ENCODE measurements at places on chromosomes 1 and 21. TPM values are rescaled to one million over a fixed set of nuclear protein-coding genes. Genes with fewer than 3 reads are reported as not detected.
A peak's percentile ranks its signal among the peaks of the same experiment; 100 is the strongest.

GRCh38 chr1:51583532-51583931 lies 33.4 kb upstream of the OSBPL9 start:
- no peaks in the 10 kb centered on the region for H3K36me3 ChIP-seq
- no peak overlapping the region for H3K27ac ChIP-seq
- DNase-seq = no peak
- H3K4me1 ChIP-seq = peaks cover 6% of the 10 kb centered on the region

GRCh38 chr1:205481218-205481617 lies 23.3 kb upstream of the CDK18 start:
- H3K4me3 ChIP-seq = no peak overlapping the region
- peaks cover 3% of the 10 kb centered on the region for H3K36me3 ChIP-seq
- no peak for DNase-seq
- H3K27me3 ChIP-seq = peaks cover 11% of the 10 kb centered on the region
- H3K4me1 ChIP-seq = peaks cover 10% of the 10 kb centered on the region

GRCh38 chr1:37657620-37658412 lies 23.1 kb upstream of the RSPO1 start:
- DNase-seq = no peak
- H3K4me3 ChIP-seq = no peak overlapping the region

GRCh38 chr1:158951956-158952355 lies 20.6 kb downstream of the PYHIN1 start:
- DNase-seq = no peak
- H3K4me3 ChIP-seq = no peak overlapping the region
- H3K36me3 ChIP-seq = no peaks in the 10 kb centered on the region
- no peak overlapping the region for H3K27ac ChIP-seq
- peaks cover 2% of the 10 kb centered on the region for H3K27me3 ChIP-seq

- no peaks in the 10 kb centered on the region for H3K27me3 ChIP-seq
- H3K27ac ChIP-seq = no peak overlapping the region
- no peaks in the 10 kb centered on the region for H3K36me3 ChIP-seq
- no peaks in the 10 kb centered on the region for H3K4me1 ChIP-seq
- H3K4me3 ChIP-seq = no peak overlapping the region
Measured at GRCh38 chr21:35575280-35575915, 484.9 kb downstream of the SETD4 start.

GRCh38 chr1:227914801-227915563 lies 32.8 kb downstream of the WNT9A start:
- no peak for DNase-seq
- H3K4me3 ChIP-seq = no peak overlapping the region
- H3K36me3 ChIP-seq = peaks cover 6% of the 10 kb centered on the region
- H3K27me3 ChIP-seq = peaks cover 15% of the 10 kb centered on the region

GRCh38 chr1:63779338-63780211 lies 5.8 kb downstream of the ROR1 start:
- H3K36me3 ChIP-seq = peaks cover 3% of the 10 kb centered on the region
- DNase-seq = no peak
- no peak overlapping the region for H3K27ac ChIP-seq
- H3K4me1 ChIP-seq = peaks cover 36% of the 10 kb centered on the region

DNA sequence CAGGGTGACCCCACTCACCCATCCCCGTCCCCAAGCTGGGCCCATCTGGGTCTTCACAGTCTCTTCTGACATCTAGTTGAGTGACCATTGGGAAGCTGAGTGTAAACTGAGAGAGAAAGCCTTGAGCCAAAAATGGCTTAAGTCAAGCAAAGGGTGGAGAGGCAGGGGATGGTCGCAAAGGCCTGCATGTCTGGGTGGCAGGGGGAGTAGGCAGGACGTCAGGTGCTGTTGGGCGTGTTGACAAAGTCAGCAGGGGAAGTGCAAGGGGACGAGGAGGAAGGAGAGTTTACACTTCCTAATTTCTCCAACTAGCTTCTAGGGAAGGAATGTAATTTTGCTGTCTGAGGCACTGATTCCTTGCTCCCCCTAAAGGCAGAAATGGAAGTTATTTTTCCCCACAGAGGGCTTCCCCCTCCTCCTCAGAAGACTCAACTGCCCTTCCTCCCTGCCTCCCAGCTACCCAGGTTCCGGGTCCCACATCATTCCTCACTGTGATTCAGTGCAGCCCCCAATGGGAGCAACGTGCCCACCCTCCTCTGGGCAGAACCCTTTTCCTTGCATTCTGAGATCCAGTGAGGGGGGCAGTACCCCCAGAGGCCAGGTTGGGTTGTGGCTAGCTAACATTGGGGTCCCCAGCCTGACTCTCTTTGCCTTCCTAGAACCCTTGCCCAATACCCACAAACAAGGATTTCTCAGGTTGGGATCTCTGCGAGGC lies 1.2 kb upstream of the ADORA1 start:
- H3K27ac ChIP-seq = no peak overlapping the region
- H3K36me3 ChIP-seq = peaks cover 4% of the 10 kb centered on the region

DNA sequence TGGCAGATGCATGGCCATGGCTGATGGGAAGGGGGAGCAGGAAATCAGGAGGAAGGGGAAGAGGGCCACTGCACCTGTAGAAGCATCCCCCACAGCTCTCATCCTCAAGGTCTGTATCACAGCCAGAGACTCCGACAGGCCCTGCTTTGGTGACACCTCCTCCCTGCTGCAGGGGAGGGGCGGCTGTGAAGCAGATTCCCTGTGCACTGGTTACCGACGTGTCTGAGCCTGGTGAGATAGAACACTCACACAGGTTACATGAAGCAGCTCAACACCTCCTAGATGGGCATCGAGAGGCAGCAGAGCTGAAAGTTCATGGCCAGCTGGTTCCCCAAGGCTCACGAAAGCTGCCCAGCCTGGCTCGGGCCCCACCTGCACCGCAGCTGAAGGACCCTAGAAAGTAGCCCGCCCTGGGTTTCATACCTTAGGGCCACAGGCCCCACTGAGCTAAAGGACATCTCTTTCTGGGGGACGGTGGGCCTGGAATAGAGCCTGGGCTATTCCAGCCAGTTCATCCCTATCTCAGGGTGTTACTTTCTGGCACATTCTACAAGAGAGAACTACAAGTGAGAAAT lies 30.2 kb upstream of the AJAP1 start:
- no peak for DNase-seq
- H3K4me1 ChIP-seq = no peaks in the 10 kb centered on the region
- no peak overlapping the region for H3K4me3 ChIP-seq
- H3K27me3 ChIP-seq = peaks cover 4% of the 10 kb centered on the region
- H3K27ac ChIP-seq = no peak overlapping the region
- H3K36me3 ChIP-seq = no peaks in the 10 kb centered on the region

DNA sequence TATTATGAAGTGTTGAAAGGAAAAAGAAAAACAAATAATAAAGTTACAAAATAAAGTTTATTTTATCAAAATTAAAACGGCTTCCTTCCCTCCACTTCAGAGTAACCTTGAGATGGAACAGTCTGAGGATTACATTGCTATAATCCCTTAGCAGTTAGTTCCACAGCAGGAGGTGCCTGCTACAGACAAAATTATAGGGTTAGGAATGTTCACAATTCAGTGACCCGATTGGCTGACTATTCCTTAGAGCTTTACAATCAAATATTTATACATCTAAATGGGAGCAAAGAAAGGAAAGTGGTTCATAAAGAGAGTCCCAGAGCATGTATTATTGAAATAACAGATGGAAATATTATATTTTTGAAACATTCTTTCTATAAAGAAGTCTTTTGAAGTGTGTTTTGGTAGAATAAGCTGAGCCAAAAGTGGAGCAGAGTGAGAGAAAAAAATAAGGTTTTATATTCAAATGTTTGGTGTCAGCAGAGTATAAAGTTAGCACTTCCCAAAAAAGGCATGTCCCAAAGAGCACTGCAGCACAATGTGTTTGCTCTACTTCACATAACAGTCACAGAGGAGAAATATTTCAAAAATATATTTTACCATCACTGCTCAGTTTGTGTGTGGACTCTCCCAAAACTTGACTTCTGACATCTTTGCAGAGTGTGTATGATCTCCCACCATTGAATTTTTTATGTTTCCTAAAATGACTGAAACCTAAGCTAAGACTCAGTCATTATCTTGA lies 71.4 kb upstream of the GORAB start:
- H3K4me3 ChIP-seq = no peak overlapping the region
- H3K36me3 ChIP-seq = peaks cover 6% of the 10 kb centered on the region
- H3K27ac ChIP-seq = no peak overlapping the region
- H3K4me1 ChIP-seq = no peaks in the 10 kb centered on the region
- no peaks in the 10 kb centered on the region for H3K27me3 ChIP-seq

DNA sequence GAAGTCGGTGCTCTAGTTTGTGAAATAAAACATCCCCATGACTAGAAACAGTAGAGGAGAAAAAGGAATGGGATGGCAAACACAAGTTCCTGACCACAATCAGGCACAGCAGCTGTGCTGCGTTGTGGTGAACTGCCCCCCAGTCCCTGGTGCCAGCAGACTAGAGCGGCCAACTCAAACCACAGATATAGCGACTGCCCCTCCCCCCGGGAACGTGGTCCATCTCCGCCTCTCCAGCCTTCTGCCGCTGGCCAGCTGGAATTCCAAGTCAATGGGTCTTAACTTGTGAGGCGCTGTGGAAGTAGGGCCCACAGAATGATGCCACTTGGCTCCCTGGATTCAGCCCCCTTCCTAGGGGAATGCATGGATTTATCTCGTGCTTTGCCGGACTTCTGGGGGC lies 41.6 kb upstream of the ZNF678 start:
- no peak for DNase-seq
- H3K27ac ChIP-seq = no peak overlapping the region
- H3K27me3 ChIP-seq = peaks cover 2% of the 10 kb centered on the region
- H3K4me1 ChIP-seq = no peaks in the 10 kb centered on the region

- peaks cover 4% of the 10 kb centered on the region for H3K27me3 ChIP-seq
- H3K4me3 ChIP-seq = no peak overlapping the region
- DNase-seq = no peak
- H3K27ac ChIP-seq = no peak overlapping the region
Measured at GRCh38 chr1:63693944-63694571, 79.8 kb upstream of the ROR1 start.

DNA sequence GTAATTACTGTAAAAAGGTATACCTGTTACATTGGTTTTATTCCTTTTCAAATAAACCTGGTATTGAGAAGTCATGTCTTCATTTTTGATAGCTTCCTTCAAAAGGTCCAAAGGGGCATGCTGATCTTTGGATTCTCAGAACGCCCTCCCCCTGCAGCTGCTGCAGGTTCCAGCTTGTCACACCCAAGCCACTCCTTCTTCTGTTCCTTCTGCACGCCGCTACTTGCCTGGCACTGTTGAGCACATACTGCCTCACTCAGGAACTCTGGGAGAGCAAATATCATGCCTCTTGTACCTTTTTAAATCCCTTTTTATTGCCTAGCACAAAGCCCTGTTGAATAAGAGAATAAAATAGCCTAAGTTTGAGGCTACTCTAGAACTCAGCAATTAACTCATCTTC lies 136.9 kb downstream of the BARHL2 start:
- no peaks in the 10 kb centered on the region for H3K4me1 ChIP-seq
- DNase-seq = no peak
- H3K27ac ChIP-seq = no peak overlapping the region
- H3K4me3 ChIP-seq = no peak overlapping the region

- H3K36me3 ChIP-seq = no peaks in the 10 kb centered on the region
- peaks cover 4% of the 10 kb centered on the region for H3K27me3 ChIP-seq
- peak within 1 kb of the TSS; percentile 42 for H3K27ac ChIP-seq
- DNase-seq = no peak
- no peaks in the 10 kb centered on the region for H3K4me1 ChIP-seq
Measured at GRCh38 chr1:228149406-228150119, at the start of gene GJC2. Gene GJC2, plus strand, starts transcription at chr1:228149930. Its CDS starts 7,829 bp downstream, at chr1:228157759.

GRCh38 chr21:33433425-33434114 lies 30.4 kb downstream of the IFNGR2 start:
- peak overlapping the region; percentile 26 for H3K27ac ChIP-seq
- no peak for DNase-seq
- H3K4me3 ChIP-seq = peak overlapping the region; percentile 56
- no peaks in the 10 kb centered on the region for H3K27me3 ChIP-seq

DNA sequence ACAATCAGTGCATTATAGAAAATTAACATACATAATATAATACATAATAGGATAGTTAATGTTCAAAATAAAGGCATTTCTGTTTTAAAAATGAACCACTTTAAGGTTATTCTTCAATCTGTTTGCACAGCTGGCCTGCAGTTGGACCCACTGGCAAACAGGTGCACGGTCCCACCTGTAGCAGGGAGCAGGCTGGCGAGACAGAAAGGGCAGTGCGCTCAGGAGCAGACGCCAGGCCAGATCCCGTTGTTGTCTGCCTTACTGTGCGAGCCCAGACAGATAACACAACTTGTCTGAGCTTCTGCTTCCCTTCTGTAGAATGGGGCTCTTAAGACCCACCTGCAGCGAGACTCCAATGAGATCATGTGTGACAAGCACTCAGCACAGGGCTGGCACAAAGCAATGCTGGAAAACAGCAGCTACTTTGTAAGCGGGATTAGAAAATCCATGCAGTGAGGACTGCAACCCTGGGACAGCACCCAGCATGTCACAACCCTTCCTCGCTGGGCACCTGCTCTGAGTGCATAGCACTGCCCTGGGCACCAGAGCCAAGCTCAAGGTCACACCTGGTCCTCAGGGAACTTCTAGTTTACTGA lies 33.5 kb downstream of the VPS26C start:
- H3K27me3 ChIP-seq = peaks cover 2% of the 10 kb centered on the region
- no peak overlapping the region for H3K27ac ChIP-seq
- H3K36me3 ChIP-seq = peaks cover 46% of the 10 kb centered on the region
- H3K4me3 ChIP-seq = no peak overlapping the region
- DNase-seq = no peak

GRCh38 chr1:243979396-243979795 lies 71.7 kb upstream of the ZBTB18 start:
- H3K4me1 ChIP-seq = no peaks in the 10 kb centered on the region
- H3K27ac ChIP-seq = no peak overlapping the region
- no peak for DNase-seq
- H3K4me3 ChIP-seq = no peak overlapping the region

DNA sequence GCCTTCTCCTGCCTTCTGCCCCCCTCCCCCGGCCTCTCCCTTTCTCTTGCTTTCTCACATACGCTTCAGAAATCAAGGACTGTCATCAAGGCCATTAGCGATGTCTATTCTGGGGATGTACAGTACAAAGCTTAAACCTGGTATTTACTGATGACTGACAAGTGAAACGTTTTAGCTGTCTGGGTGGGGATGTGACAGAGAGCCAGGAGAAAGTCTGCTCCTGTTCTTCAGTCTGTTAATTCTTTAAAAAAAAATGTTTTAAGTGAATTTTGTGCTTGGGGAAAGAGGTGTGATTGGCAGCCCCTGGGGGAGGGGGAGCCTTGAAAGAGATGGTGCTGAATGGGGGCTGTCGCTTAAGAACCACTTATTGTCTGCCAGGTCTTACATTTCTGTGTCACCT lies 283.0 kb upstream of the PLXNA2 start:
- no peak for DNase-seq
- H3K27ac ChIP-seq = no peak overlapping the region
- H3K27me3 ChIP-seq = peaks cover under 1% of the 10 kb centered on the region
- H3K4me3 ChIP-seq = no peak overlapping the region
- H3K4me1 ChIP-seq = peaks cover 2% of the 10 kb centered on the region
- no peaks in the 10 kb centered on the region for H3K36me3 ChIP-seq

GRCh38 chr1:117563492-117563875 lies 42.4 kb upstream of the TENT5C start:
- peaks cover 4% of the 10 kb centered on the region for H3K27me3 ChIP-seq
- no peak overlapping the region for H3K4me3 ChIP-seq
- no peak overlapping the region for H3K27ac ChIP-seq
- H3K36me3 ChIP-seq = no peaks in the 10 kb centered on the region
- DNase-seq = no peak

FCRL5 gene
- total RNA-seq = not detected

SNX27 gene
- total RNA-seq = 28.9 TPM

PLPPR5 gene
- total RNA-seq = 1.1 TPM

LEFTY2 gene
- 0.26 TPM for total RNA-seq

ZNF695 gene
- total RNA-seq = 3.2 TPM

ITGB2 gene
- total RNA-seq = 21.3 TPM

HSD17B7 gene
- total RNA-seq = 17.2 TPM

TDRD5 gene
- not detected for total RNA-seq
